ENCODE measurements at places on chromosomes 7 and 10.
A peak's percentile ranks its signal among the peaks of the same experiment; 100 is the strongest.

GRCh38 chr7:91976743-91977142 lies 36.1 kb downstream of the AKAP9 start:
- no peak for DNase-seq

DNA sequence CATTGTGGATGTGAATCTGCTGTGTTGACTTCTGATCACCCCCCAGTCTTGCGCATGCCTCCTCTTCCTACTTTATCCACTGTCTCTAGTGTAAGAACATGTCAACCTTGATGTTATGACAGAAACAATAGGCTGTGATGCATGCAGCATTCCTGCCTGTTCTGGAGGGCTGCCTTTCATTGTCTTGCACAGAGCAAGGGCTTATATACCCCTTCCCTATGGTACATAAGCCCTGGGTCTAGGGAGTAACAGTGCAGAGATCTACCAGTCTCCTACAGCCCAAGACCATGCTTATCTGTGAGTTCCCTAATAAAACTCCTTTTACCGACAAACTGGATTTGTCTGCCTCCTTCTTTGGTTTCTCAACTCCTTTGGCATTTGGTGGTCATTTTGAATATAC lies 177.0 kb upstream of the STK17A start:
- no peak for DNase-seq

DNA sequence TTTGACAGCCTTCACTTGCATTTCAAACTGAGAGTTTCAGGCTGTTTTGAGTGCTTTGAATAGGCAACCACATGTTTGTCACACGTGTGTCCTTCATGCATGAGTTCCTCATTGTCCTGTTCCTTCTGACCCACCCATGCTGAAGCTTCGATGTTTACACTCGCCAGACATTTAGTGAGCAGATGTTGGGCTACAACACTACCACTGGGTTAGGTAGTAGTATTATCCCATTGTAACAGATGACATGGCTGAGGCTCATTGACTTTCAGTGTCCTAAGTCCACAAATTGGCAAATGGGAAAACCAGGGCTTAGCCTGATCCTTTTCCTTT lies 456.1 kb downstream of the PHTF2 start:
- DNase-seq: no peak

DNA sequence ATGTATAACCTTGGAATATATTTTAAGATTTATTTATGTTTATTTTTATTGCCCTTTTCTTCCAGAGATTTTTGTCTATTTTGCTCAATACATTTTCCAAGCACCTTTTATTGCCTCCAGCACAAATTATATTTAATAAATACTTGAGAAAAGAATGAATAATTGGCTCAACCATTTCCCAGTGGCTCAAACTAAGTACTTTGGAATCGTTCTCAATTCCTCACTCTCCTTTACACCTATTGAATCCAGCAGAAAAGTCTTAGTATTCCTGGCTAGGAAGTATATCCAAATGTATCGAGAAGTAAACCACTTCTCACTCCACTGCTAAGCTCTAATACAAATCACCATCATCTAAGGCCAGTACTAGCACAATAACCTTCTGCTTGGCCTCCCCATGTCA lies 276.1 kb downstream of the NEBL start:
- no peak for DNase-seq

- no peak for DNase-seq
Observed at GRCh38 chr7:69780379-69780778, 182.1 kb downstream of the AUTS2 start.

DNA sequence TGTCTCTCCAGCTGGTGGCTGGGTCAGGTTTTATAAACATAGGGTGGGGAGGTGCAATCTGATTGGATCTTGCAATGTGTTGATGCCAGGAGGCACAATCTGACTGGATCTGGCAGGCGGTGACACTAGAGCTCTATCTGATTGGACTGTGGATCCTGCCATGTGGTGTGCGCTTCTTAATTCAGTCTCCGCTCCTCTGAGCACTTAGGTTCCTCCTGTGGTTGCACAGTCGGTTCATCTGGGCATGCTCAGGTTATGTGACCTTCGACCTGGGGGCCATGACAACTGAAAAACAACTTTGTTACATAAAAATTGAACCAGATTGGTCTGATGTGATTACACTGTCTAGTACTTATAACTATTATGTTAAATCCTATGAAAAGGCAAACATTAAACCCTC lies 127.1 kb upstream of the SVIL start:
- DNase-seq: no peak

- DNase-seq: no peak
Observed at GRCh38 chr7:2032876-2033407, 199.8 kb downstream of the MAD1L1 start.

DNA sequence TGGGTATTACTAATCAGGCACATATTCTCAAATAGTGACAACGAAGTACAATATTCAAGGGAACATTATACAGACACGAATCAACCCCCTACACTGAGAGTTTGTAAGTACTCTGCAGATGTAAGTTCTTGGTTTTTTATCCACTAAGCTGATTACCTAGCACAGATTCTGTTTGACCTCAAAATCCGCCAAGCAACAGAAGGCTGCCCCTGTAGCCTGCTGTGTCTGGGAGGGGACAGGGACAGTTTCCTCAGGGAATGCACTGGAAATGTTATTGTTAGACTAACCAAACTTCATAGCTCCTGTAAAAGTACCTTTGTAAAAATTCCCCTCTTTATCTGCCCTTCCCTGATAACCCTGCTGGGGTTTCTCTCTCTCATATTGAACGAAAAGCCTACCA lies 45.2 kb upstream of the ZRANB1 start:
- no peak for DNase-seq

DNA sequence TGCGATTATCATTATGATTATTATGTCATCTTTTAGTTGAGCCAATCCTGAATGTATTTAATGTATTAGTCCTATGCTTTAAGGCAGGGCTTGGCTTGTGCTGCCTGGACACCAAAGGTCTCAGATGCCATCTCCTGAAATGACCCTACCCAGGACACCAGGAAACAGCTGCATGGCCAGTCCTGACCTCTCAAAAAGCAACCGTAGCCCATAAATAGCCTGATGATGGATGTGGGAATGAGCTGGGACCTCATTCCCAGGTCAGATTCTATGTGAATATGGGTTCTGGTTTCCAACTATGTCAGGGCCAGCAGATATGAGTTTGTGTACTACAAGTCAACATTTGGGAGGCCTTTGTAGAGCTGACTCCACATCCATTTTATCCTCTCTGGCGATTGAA lies 438.4 kb downstream of the NRG3 start:
- no peak for DNase-seq

DNA sequence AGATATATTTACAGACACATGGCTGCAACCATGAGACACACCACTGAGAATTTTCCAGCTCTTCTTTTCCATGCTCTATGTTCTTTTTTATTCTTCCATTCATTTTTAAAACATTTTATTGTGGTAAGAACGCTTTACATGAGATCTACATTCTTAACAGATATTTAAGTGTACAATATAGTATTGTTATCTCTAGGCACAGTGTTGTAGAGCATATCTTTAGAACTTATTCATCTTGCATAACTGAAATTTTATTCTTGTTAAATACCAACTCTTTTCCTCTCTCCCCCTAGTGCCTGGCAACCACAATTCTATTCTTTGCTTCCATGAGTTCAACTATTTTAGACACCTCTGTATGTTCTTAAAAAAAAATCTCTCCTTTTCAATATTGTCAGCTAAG lies 67.1 kb upstream of the HABP2 start:
- no peak for DNase-seq

- DNase-seq: peak; percentile 42
Observed at GRCh38 chr10:8416192-8416701, 361.8 kb downstream of the GATA3 start.

DNA sequence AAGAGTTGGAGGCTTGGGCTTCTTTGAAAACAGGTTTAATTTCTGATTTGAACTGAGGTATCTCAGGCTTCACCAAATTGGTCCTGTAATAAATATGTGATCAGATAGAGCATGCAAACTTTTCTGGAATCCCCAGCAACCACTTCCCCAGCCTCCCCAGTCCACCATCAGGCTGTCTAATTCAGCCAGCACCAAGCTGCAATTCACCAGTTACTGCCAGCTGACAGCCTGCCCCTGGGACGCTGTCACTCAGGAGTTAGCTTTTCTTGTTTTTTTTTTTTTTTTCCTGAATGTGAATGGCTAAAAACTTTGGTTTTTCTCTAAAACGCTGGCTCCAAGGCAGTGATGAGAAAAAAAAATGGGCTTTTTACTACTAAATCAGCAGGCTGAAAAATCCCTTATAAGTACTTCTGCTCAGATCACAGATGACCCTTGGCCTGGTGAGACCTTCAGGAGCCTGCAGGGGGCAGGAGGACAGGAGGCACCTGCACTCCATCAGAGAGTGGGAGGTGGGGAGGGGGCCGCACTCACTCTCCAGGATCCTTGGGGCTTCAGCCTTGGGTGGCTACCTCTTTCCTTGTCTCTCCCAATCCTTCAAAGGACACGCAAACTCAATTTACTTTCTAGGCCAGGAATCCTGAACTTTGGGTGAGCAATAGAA lies 349.4 kb downstream of the GATA3 start:
- DNase-seq: no peak

- DNase-seq: no peak
Observed at GRCh38 chr10:80492848-80493521, 38.9 kb downstream of the TSPAN14 start.

All from activated CD4-positive, alpha-beta T cell treated with anti-CD3 and anti-CD28 coated beads, Interleukin-2, amount 50 U/mL, for 1 hour (primary cell).